Sigmoid colon (tissue), 7 donors: ENCODE measurements at places on chromosomes 13 and 19. TPM values are rescaled to one million over a fixed set of nuclear protein-coding genes. Genes with fewer than 3 reads are reported as not detected.

DNA sequence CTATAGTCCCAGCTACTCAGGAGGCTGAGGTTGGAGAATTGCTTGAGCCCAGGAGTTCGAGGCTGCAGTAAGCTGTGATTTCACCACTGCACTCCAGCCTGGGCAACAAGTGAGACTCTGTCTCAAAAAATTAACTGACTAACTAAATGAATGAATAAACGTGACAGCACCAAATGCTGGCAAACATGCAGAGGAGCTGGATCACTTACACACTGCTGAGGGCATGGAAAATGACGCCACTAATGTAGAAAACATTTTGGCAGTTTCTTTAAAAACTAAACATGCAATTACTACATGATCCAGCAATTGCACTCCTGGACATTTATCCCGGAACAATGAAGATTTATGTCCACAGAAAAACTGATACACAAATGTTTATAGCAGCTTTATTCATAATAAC is 31.3 kb upstream of the GTF3A start:
- no peak for DNase-seq

- DNase-seq = no peak
These were observed 368.3 kb downstream of the IRS2 start for GRCh38 chr13:109418111-109418510.

DNA sequence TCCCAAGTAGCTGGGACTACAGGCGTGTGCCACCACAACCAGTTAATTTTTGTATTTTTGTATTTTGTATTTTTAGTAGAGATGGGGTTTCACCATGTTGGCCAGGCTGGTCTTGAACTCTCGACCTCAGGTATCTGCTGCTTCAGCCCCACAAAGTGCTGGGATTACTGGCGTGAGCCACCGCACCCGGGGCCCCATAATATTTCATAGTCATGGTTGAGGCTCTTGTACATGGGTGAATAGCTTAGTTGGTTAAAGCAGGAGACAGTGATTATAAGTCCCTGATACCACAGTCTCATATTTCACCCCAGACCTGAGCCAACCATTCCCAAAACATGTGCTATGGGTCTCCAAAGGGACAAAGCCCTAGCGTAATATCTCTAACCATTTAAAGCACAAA is 26.1 kb downstream of the MBNL2 start:
- DNase-seq = no peak

- DNase-seq = no peak
These were observed 43.0 kb downstream of the DIAPH3 start for GRCh38 chr13:60120617-60121336.

- no peak for DNase-seq
These were observed 187.3 kb downstream of the ZNF536 start for GRCh38 chr19:30559446-30559845.

DNA sequence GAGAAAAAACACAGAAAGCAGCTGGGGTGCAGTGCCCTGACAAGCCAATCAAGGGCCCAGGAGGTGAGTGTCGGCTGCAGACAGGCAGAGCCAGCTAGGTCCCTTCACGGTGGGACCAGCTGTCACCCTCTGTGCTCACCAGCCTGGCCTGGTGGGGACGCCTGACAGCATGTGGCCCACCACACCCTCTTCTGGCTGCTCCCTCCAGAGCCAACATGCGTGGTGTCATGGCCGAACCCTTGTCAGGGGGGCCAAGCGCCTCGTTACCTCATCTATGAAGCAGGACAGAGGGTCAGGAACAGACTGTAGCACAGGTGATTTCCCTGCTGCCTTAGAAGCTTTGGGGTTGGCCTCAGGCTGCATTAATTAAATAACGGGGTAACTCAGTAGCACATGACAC is 40.0 kb upstream of the ISYNA1 start:
- no peak for DNase-seq

DNA sequence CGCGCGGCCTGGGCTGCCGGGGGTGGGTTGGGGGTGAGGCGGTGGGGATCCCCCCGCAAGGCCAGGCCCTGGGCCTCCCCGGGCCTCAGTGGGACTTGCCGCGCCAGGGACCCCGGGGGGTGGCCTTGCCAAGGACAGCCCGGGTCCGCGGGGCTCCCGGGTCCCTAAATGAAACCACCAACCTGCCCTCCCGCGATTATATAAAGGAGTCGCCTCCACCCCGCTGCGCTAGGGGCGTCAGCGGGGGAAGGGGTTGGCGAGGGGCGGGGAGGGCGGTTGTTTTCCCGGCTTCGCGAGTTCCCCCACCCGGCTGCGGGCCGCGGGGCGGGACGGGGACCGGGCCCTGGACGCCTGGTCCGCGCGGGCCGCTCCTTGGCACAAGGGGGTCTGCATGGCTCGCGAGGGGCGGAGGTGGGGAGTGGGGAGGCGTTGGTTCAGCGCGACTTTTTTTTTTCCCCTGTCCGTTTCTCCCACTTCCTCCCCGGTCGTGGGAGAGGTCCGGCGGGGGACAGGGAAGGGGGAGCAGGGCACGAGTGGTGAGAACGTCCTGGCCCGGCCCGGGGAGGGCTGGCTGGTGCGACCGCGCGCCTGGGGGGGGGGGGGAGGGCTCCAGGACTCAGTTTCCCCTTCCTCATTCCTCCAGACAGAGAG is 822 bp upstream of the ZBTB7A start:
- no peak for DNase-seq

DNA sequence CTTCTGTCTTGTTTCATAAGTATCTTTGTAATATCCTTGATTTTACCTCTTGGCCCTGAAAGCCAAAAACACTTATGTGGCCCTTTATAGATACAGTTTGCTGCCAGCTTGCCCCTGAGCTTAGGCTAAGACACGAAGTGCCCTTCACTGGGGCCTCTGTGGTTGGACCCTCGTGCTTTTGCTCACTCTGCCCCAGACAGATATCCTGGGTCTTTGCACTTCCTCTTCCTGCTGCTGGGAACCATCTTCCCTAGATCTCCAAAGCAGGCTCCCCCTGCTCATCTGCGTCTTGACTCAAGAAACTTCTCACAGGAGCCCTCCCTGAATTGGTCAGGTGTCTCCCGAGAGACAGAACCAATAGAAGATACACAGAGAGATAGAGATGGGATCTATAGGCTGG is 2.0 kb upstream of the TNFSF14 start:
- no peak for DNase-seq

GRCh38 chr19:28943651-28944050 is 269.3 kb downstream of the UQCRFS1 start:
- no peak for DNase-seq

DNA sequence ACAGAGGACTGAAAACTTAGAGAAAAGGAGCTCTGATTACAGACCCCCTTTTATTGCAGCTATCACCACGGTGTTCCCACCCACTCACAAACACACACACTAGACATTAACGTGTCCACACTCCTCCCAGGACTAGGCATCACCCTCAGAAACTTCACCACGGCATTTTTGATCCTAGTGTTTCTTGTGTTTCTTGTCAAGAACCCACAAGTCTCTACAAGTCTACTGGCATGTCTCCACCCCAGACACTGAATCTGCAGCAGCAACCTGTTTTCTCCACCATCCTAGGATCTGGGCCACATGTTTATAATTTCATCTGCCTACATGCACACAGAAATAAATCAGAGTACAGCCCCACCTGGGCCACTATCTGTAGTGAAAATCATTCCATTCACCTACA is 4.3 kb downstream of the ZNF486 start:
- DNase-seq = no peak

DNA sequence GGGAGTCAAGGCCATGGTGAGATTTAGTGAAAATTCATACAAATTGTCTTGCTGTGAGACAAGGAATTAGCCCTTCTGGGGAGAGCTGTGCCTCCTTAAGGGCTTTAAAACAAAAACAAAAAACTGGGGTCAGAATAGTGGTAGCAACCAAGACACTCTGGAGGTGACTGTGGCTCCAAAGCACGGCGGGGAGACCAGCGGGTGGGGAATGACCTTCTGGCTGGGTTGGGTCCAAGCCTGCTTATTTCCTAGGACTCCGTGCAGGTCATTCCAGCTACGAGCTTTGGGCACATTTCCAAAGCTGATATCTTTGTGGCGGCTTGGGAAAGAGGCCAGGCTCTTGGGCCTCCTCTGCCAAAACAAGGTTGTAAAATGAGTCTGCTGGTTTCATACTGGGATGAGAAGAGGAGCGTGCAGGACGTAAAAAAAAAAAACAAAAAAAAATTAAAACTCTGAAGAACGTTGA is 348.3 kb downstream of the UQCRFS1 start:
- no peak for DNase-seq

DNA sequence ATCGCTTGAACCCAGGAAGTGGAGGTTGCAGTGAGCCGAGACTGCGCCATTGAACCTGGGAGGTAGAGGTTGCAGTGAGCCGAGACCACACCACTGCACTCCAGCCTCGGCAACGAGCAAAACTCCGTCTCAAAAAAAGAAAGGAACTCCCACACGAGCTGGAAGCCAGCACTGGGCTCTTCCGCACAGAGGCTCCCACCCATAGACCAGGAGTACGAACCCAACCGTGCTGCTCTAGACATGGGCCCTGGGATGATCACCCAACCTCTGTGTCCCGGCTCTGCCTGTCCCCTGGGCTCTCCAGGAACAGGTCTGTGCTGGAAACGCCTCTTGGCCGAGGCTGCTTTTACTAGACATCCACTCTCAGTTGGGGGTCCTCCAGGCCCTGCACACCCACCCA is 12.0 kb downstream of the DOT1L start:
- no peak for DNase-seq

- no peak for DNase-seq
These were observed 8.7 kb upstream of the GNG8 start for GRCh38 chr19:46644720-46645119.

DNA sequence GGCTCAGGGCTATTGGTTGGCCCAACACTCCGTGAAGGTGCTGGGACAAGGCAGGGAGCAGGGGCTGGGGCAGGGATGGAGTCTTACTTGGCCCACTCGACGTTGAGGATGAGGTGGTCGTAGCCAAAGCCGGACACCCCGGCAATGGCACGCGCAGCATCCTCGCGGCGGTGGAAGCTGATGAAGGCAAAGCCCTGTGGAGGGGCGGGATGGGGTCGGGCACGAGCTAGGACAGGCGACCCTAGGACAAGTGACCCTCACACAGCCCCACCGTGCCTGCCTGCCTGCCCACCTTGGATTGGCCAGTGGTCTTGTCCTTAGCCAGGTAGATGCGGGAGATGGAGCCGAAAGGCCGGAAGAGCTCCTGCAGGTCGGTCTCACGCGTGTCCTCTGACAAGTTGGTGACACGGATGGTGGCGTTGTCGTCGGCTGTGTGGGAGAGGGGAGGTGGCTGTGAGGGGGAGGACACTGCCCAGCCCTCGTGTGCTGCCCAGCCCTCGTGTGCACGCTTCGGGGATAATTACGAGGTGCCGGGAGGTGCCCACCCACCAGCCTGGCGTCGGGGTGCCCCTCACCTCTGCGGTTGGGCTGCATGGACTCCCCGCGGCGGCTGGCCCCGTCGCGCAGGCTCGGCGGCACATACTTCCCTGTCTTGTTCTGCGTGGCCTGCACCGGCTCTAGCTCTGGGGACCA is 4.0 kb downstream of the P2RY11 start:
- no peak for DNase-seq

- DNase-seq = peak; percentile 71
These were observed at the start of gene FCHO1 for GRCh38 chr19:17751103-17751911. Gene FCHO1 (plus strand): TSS chr19:17751477. CDS start chr19:17755165, 3,688 bp downstream.

- DNase-seq = no peak
These were observed 50.5 kb upstream of the IRS2 start for GRCh38 chr13:109836629-109837607.

GRCh38 chr13:112416647-112417046 is 40.5 kb downstream of the SPACA7 start:
- no peak for DNase-seq

The SBK2 gene
- not detected for total RNA-seq

The ZSCAN18 gene
- total RNA-seq = 80.2 TPM

The DCAF15 gene
- total RNA-seq = 14.6 TPM

The LENG9 gene
- 3.2 TPM for total RNA-seq

The CBARP gene
- total RNA-seq = not detected

The IGLON5 gene
- 1.4 TPM for total RNA-seq

The CYP4F2 gene
- not detected for total RNA-seq

The MEIOSIN gene
- not detected for total RNA-seq

The APC2 gene
- 0.71 TPM for total RNA-seq
